DMS 273 treated with DMSO at 0.1 percent for 48 hours (cell line): ENCODE measurements at places on chromosomes 5 and 9.

GRCh38 chr9:136086951-136087740 lies 7.9 kb downstream of the NACC2 start:
- no peak for DNase-seq

DNA sequence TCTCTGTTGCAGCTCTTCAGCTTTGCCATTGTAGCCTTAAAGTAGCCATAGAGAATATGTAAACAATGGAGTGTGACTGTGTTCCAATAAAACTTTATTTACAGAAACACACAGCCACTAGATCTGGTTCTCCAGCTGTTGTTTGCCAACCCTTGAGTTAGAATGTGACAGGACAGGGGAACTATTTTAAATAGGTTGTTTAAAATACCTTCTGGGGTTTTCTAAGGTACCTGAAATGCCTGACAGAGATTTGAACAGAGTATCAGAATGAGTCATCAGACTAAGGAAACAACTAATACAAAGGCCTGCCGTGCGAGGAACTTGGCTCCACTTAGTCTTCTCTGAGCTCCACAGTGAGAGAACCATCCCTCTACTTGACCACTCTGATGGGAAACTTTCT lies 85.4 kb downstream of the HSD17B4 start:
- DNase-seq = no peak

GRCh38 chr9:123680352-123680751 lies 249.6 kb downstream of the DENND1A start:
- DNase-seq = no peak

DNA sequence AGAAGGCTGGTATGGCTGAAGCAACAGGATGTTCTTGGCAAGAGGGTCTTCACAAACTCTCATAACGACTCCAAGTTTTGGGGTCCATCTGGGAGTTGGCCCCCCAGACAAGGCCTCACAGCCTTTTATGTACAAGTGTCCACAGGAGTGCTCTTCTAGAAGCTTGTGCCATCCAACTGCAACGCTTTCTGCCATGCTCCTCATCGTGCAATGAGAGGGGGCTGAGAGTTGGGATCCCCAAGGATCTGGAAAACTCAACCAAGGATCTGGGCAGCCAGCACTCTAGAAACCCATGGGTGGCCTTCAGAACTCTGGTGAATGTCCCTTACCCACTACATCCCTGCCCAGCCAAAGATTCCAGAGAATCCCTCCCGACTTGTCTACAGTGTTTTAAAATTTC lies 8.5 kb upstream of the AMBP start:
- DNase-seq = no peak

- no peak for DNase-seq
Observed at GRCh38 chr9:33297432-33297831, 7.1 kb downstream of the NFX1 start.

DNA sequence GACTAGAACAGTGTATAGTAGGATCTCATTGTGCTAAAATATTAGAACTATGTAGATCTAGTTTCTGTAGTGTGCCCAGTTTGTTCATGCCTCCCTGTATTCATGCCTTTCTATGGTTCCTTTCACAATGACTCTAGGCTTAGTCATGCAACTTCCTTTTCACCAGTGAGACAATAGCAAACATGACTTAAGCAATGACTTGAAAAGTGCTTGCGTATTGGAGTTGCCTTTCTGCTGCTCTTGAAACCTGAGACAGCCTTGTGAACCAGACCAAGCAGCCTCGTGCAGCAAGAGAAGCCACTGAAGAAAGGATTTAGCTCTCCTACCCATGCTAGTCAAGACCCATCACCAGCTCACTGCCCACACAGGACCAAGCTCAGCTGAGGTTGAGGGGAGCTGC lies 294.5 kb upstream of the TAS2R1 start:
- no peak for DNase-seq

- DNase-seq = no peak
Observed at GRCh38 chr9:98809311-98810101, 2.0 kb downstream of the GALNT12 start.

- no peak for DNase-seq
Observed at GRCh38 chr5:10712574-10713366, 48.3 kb downstream of the DAP start.

DNA sequence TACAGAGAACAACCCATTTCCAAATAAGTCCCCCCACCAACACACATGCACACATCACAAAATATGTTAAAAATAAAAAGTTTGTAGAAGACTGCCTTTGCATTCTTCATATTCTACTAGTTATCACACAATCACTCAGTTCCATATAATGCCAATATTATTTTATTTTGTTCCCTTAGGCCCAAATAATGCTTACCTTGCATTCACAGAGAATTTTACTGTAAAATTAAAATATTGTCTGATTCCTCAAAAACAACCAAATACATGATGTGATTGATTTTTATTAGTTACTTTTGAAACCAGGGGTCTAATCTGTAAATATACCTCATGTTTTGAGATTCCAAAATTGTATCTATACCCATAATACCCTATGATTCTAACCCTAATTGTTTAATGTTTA lies 536.9 kb downstream of the CDH12 start:
- no peak for DNase-seq

- DNase-seq = no peak
Observed at GRCh38 chr9:20713172-20713571, 29.1 kb downstream of the FOCAD start.

DNA sequence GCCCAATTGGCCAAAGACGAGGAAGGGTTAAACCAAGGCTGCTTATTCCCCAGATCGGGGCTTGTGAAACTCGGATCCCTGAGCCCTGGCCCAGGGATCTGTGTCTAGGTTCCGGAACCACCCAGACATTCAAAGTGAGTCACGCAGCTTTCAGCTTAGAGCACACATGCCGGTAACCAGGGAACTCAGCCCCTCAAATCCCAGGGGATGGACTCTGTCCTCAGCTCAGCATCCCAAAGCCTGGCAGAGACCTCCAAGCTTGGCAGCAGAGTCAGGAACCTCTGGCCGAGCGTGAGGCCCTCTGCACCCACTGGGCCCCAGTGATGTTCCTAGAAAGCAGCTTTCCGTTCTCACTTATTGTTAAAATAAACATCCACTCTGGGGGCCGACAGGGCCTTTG lies 5.1 kb downstream of the PNPLA7 start:
- no peak for DNase-seq

DNA sequence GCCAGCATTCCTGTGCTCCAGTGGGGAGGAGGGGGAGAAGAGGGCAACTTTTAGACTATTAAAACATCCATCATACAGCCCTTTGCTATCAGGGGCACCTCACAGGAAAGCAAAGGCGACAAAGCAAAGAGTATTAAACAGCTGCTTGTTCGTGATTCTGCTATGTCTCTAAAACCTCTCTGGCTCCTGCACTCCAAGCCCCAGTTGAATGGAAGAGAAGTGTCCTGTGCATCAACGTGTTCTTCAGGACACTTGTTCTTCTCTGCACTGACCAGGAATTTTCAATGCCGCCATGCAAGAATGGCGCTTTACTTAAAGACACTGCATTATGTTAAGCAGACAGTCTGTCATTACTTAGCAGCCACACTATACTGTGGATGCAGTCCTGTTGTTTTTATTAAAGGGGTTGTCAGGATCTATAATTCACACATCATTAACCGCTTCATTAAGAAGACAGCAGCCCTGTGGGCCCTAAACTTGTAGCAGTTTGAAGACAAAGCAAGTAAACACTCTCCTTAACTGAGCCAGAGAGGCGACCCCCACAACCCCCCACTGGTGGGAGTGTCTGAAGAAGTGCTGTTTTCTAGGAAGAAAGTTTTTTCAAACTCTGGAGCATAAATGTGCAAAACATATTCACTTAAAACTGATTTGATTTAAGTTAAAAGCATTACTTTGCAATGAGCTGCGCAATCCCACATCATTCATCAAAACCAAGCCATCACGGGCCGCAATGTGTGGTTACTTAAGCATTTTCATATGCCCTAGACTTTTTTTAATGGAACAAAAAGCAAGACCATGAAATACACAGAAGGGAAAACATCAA lies 164.5 kb downstream of the ZNF608 start:
- DNase-seq = no peak

DNA sequence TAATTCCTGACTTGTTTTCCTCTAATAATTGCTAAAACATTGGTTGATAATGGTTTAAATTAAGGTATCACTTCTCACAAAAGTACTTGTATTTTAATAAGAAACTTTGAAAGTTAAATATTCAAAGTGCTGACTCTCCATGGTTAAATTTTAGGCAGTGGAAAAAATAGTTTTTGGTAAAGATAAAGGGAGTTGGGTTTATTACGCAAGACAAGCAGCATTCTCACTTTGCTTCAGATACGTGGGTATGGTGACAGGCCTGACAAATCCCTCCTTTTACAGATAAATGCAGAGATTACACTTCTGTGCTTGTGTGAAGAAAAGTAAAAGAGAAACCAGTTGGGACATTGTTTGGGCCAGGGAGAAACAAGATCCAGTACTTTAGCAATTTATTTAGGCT lies 14.5 kb upstream of the FAM170A start:
- no peak for DNase-seq

GRCh38 chr5:126210955-126211354 lies 212.3 kb upstream of the GRAMD2B start:
- DNase-seq = no peak

GRCh38 chr9:84597131-84597530 lies 72.4 kb upstream of the NTRK2 start:
- no peak for DNase-seq

DNA sequence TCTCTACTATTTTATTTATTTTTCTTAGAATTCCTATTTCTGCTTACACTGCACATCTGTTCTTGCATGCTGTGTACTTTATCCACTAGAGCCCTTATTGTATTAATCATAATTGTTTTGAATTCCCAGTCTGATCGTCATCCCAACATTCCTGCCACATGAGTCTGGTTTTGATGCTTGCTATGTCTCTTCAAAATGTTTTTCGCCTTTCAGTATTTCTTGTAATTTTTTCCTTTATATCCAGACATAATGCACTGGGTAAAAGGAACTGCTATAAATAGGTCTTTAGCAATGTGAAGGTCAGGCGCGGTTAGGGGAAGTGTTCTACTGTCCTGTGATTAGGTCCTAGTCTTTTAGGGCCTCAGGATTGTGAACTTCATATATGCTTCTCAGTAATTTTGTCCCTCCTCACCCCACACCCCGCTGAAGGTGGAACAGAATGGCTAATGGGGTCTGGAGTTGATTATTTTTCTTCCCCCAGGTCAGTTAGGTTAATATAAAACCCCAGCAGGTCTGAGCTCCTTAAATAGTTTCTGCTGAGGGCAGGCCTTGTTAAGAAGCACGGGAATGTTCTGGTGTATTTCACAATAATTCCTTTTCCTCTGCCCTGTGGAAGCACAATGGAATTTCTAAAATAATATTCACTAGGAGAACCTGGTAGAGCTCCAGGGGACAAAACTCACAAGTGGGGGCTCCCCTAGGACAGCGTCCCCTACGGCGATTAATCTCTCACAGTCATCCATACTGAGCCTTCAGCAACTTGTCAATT lies 146.6 kb upstream of the TUT7 start:
- no peak for DNase-seq

- DNase-seq = no peak
Observed at GRCh38 chr5:116371935-116372334, 202.7 kb downstream of the SEMA6A start.

DNA sequence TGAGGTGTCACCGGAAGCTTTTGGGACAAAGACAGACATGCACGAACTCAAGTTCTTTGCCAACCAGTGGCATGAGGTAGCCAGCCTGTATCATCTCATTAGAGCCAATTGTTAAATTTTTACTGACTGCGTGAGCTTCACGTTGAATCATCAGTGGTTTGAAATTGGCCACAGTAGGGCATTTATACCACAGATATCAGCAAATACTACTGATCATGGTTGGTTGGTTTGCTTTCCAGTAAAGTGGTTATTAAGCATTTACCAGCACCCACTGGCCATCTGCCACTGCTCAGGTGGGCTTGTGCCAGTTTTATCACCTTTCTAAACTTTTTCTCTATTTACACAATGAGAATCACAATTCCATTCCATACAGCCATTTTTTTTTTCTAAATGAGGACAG lies 28.4 kb upstream of the SHC3 start:
- DNase-seq = no peak

GRCh38 chr9:115596021-115596745 lies 478.2 kb upstream of the TNC start:
- DNase-seq = no peak

DNA sequence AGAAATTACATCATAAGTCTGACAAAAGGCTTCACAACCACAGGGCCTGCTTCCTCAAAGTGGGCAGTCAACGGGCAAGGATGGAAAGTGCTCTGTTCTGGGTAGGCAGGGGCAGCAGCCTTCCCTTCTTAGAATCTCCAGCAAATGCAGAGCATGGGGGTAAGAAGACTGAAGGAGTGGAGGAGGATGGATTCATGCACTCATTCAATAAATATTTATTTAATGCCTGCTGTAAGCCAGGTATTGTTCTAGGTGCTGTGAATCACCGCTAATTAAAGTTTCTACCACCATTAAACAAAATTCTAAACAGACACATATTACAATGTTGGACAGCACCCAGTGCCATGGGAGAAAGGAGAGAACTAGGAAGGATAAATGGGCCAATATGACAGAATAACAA lies 195.6 kb downstream of the ELAVL2 start:
- no peak for DNase-seq

- no peak for DNase-seq
Observed at GRCh38 chr5:91397791-91398190, 14.7 kb upstream of the ARRDC3 start.

DNA sequence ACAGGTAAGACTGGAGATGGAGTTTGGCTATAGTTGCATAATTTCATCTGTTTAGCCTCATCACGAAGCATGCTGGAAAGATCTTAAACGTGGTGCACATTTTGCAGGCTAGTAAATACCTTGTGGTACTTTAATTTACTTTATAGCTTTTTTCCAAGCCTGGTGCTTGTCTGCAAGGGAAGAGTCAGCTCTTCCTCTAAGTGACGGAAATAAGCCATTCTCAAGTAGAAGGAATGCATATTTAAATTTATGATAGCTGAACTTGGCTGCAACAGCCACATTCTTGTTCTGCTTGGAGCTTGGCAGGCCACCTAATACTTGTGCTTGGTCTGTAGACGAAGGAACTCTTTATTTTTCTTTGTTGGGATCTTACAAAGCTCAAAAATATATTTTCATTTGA lies 188.0 kb upstream of the PIK3R1 start:
- DNase-seq = no peak

- no peak for DNase-seq
Observed at GRCh38 chr9:113380869-113381378, 4.1 kb upstream of the HDHD3 start.

DNA sequence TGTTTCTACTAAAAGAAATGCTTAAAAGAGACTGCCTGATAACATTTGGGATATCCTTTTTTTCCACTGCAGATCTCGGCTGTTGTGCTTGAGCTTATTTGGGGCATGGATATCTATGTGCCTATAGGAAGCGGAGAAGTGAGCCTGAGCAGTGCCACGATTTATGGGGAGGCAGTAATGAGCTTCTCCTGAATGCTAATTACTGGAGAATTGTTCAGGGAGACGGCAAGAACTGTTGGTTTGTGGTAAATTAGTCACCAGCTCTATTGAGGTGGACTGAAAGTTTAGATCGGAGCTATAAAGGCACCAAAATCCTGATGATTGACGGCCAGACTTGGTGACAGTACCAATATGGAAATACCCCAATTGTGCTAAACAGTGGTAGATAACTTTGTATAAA lies 186.5 kb downstream of the ARHGEF28 start:
- DNase-seq = no peak

- DNase-seq = no peak
Observed at GRCh38 chr5:125603321-125603720, 819.9 kb upstream of the GRAMD2B start.
